Smooth muscle cell of the brain vasculature (primary cell): ENCODE measurements at places on chromosomes 12 and 14.
A peak's percentile ranks its signal among the peaks of the same experiment; 100 is the strongest.

DNA sequence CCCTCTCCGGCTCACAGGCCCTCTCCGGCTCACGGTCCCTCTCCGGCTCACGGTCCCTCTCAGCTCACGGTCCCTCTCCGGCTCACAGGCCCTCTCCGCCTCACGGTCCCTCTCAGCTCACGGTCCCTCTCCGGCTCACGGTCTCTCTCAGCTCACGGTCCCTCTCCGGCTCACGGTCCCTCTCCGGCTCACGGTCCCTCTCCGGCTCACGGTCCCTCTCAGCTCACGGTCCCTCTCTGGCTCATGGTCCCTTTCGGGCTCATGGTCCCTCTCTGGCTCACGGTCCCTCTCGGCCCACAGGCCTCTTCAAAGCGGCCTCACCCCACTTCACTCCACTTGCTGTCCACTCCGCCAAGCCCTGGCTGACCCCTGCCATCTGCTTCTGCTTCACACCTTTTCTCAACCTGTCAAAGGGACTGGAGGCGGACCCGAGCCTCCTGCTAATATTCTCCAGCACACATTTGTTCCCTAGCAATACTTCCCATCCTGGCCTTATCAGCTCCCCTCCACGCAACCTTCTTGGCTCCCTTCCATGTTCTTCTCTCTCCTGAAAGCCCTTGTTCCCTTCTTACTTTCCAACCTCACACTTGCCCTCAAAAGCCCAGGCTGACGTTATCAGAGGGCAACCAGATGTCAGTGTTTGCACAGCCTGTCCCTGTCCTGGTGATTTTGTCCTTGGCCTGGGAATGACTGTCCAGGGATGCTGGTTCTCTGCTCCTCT lies 176.7 kb downstream of the CALM1 start:
- no peak for DNase-seq

DNA sequence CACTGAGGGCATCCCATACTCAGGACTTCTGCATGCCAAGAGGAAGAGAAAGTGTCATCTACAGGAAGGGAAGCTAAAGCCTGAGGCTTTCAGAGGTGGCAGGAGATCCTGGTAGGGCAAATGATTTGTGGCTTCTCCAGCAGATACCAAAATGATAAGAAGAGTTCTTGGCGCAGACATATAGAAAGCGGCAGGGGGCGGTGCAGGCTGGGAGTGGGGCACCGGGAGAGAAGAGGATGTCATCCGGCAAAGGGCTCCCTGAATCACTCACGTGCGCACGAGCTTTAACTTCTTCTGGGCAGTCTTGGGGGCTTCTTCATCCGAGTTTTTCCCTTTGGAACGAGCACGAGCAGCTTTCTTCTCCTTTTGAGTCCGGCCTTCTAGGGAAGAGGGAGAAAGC lies 5.2 kb upstream of the ACRBP start:
- no peak for DNase-seq

GRCh38 chr14:56224229-56224628 lies 106.0 kb downstream of the PELI2 start:
- no peak for DNase-seq

- peak; percentile 29 for DNase-seq
Observed at GRCh38 chr14:30521899-30522736, 36.8 kb upstream of the G2E3 start.

GRCh38 chr14:81311778-81312177 lies 88.3 kb downstream of the STON2 start:
- DNase-seq, result no peak

GRCh38 chr12:71440763-71441748 lies 1.5 kb downstream of the LGR5 start:
- DNase-seq, result no peak
